ENCODE measurements at places on chromosomes 16 and 17. TPM values are rescaled to one million over a fixed set of nuclear protein-coding genes. Genes with fewer than 3 reads are reported as not detected.

Gene TNFRSF13B
- total RNA-seq = not detected

DNA sequence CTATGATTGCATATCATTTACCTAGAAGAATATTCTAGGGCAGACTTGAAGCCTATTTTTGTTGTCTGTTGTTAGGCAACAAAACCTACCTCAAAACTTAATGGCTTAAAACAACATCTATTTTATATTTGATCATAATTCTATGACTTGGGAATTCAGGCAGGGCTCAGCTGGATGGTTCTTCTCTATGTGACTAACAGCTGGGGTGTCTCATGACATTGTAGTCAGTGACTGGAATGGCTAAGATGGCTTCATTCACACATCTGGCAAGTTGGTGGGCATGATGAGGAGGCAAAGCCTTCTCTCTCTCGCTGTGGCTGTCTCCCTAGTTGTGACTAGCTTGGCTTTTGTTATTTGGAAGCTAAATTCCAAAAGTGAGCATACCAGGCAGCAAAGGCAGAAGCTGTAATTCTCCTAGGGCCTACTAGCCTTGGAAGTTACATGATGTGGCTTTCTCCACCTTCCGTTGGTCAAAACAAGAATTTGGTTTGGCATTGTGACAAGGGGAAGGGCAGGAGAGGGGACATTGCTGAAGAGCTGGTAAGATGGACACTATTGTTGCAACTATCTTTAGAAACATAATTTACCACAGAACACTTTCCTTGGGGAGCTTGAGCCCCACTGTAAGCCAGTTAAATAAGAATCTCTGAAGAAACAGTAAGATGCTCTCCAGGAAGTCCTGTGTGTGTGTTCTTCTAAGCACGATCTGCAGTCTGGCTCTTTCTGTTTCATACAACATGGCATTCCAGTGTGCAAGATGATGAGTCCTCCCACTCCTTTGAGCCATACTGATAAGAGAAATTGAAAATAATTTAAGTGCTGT lies 39.4 kb downstream of the ZNRF1 start:
- H3K27ac ChIP-seq = no peak overlapping the region
- H3K4me1 ChIP-seq = peaks cover 8% of the 10 kb centered on the region
- H3K4me3 ChIP-seq = no peak overlapping the region
- DNase-seq = no peak
- H3K36me3 ChIP-seq = no peaks in the 10 kb centered on the region

Gene DNAAF8
- total RNA-seq = 0.44 TPM

DNA sequence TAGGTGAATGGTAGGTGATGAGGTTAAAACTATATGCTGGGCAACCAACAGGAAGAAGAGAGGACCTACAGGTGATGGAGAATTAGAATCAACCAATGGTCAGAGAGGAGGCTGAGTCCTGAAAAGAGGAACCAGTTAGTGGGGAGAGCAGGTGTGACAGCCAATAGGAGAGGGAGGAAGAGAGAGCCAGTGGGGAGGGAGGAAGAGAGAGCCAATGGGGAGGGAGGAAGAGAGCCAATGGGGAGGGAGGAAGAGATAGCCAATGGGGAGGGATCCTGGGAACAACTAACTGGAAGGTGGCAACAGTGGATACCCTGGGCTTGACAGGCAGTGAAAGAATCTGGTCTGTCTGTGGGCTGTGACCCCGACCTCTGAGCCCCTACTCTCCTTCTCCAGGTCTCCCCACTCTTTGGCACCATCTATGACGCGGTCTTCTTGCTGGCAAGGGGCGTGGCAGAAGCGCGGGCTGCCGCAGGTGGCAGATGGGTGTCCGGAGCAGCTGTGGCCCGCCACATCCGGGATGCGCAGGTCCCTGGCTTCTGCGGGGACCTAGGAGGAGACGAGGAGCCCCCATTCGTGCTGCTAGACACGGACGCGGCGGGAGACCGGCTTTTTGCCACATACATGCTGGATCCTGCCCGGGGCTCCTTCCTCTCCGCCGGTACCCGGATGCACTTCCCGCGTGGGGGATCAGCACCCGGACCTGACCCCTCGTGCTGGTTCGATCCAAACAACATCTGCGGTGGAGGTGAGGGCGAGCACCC lies 3.7 kb downstream of the GUCY2D start:
- peaks cover 15% of the 10 kb centered on the region for H3K4me1 ChIP-seq
- peaks cover 22% of the 10 kb centered on the region for H3K27me3 ChIP-seq
- DNase-seq = no peak

DNA sequence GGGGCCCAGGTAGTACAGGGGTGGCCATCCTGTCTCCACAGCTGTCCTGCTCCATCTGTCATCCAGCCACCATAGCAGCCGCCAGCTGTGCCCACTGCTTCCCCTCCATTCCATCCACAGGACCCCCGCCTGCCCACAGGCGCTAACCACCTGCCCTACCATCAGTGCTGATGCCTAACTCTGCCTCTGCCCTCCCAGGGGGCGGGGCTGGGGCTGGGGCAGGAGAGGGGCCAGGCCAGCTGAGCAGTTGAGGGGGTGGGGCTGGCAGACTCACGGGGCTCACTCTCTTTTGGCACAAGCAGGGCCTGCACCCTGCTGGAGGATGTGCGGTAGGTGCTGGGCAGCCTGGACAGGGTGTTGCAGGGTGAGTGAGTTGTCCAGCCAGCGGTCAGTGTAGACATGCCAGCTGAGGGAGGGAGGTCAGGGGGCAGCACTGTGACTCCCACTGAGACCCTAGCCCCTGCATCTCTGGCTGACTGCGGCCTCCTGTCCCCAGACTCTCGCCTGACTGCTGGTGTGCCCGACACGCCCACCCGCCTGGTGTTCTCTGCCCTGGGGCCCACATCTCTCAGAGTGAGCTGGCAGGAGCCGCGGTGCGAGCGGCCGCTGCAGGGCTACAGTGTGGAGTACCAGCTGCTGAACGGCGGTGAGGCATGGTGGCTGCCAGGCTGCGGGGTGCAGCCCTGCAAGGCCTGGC lies 9.6 kb downstream of the GALK1 start:
- no peak overlapping the region for H3K4me3 ChIP-seq
- DNase-seq = no peak
- no peak overlapping the region for H3K27ac ChIP-seq
- peaks cover 15% of the 10 kb centered on the region for H3K4me1 ChIP-seq
- H3K36me3 ChIP-seq = no peaks in the 10 kb centered on the region
- H3K27me3 ChIP-seq = no peaks in the 10 kb centered on the region

GRCh38 chr17:30103921-30104320 lies 12.7 kb upstream of the NSRP1 start:
- H3K36me3 ChIP-seq = no peaks in the 10 kb centered on the region
- no peak for DNase-seq
- H3K27me3 ChIP-seq = no peaks in the 10 kb centered on the region
- H3K27ac ChIP-seq = no peak overlapping the region

Gene ABCA6
- total RNA-seq = 41.9 TPM
